Stimulated activated naive CD4-positive, alpha-beta T cell treated with Interleukin-2 at 50 U/mL for 16 hours (primary cell): ENCODE measurements at places on chromosomes 6 and 20.

GRCh38 chr6:34082864-34083626 is 62.8 kb downstream of the GRM4 start:
- no peak for DNase-seq

- no peak for DNase-seq
Measured at GRCh38 chr6:147740916-147741315, 232.4 kb downstream of the SAMD5 start.

DNA sequence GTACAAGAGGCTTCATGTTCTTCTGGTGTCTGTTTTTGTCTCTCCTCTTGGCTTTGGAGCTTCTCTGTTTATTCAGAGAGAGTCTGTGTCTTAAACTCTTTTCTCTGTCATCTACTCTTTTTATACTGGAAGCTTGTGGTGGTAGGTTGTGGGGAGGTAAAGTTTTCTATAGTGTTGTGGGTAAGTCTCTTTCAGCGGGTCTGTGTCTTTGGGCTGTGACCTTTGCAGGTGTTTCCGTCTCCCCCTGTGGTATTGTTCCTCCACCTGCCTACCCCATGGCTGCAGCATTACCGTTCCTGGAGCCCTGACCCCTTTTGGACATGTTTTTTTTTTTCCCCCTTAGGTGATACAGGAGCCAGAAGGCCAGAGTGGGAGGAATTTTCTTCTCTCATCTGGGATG is 37.9 kb upstream of the FERMT1 start:
- no peak for DNase-seq

DNA sequence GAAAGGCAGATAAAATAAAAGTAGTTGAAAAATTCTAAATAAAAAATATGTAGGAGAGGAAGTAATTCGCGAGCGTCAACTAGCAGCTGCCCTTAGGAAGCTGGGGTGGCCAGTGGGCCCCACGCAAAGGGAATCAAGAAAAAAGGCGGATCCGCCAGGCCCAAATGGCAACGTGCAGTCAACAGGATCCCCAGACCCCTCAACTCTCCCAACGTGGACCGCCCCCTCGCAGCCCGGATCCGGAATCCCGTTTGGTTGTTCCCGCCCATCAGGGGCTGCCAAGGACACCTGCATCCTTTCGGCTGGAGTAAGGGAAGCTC is 296 bp downstream of the DZANK1 start:
- DNase-seq: no peak

DNA sequence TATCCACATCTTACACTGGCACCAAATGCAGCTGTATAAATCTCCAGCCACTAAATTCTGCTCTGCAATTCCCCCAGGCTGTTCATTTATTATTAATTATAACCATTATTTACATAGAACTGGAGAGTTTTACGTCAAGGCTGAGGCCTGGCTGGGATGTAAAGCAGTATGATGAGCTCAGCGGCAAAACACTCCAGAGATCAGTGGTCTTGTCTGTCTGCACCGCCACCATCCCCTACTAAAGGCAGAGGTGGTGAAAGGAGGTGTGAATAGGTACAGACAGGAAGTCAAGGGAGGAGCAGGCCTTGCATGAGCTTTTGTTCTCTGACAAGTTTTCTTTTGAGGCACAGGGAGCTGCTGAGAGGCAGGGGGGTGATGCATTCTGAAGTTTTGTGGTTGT is 159.9 kb upstream of the PCSK2 start:
- DNase-seq: no peak

DNA sequence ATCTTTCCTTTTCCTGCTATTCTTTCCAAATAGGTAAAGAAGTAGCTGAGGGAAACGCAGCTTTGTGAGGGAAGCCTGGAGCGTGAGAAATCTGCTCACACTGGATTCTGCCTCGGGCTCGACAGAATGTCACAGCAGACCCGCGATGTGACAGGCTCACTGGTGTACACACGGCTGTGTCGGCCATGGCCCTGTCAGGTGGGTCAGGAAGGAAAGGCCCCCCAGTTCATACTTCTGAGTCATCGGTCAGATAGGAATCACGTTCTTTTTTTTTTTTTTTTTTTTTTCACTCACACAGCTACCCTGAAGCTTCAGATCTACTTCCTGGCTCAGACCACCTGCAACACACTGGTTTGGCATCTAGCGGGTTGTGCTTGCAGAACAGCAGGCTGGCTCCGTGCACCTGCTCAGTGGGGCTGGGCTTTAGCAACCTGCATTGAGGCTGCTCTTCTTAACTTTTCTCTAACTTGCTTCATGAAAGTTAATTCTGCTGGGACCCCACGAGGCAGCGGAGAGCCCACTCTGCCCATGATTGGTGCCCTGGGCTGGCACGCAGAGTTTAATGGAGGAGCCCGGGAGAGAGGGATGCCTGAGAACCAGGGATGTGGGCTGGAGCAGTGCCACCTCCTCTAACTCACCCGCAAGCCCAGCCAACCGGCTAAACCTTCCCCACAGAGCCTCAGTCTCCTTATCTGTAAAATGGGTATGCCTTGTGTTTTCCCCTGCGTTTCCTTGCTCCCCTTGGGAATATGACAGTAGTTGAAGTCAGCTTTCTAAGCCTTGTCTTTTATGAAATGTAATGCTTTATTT is 61.5 kb upstream of the FNDC1 start:
- DNase-seq: peak; percentile 36

DNA sequence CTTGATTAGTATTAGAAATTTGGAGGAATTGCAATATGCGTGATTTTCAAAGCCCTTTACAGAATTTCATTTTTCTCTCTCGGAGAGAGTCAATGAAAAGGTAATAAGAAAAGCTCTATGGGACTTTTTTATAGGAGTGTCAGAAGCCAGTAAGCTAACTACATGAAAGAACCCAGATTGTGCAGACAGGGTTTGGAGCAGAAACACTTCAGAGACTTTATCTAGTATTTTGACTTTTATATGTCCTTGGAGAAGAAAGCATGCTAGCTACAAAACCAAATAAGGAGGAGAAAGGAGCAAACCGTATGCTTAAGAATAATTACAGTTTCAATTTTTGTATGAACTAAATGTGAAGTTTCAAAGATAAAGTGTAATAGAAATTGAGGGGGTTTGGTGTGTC is 141.7 kb downstream of the C6orf58 start:
- DNase-seq: no peak

DNA sequence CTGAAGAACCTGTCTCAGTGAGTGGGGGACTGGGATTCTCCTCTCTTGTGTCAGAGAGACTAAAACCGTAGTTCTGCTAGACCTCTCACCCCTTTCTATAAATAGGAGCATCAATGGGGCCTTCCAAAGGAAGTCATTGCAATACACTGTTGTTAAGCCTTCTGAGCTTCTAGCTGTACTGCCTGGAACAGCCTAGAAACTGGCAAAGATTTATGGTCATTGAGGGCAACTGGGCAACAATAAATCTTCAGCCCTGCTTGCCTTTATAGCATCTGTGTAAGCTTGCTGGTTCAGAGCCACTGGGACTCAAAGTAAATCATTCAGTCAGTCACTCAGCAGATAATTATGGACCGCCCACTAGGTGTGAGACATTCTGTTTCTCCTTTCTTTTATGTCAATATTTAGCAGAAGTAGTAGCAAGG is 53.2 kb downstream of the PPP1R14C start:
- no peak for DNase-seq

DNA sequence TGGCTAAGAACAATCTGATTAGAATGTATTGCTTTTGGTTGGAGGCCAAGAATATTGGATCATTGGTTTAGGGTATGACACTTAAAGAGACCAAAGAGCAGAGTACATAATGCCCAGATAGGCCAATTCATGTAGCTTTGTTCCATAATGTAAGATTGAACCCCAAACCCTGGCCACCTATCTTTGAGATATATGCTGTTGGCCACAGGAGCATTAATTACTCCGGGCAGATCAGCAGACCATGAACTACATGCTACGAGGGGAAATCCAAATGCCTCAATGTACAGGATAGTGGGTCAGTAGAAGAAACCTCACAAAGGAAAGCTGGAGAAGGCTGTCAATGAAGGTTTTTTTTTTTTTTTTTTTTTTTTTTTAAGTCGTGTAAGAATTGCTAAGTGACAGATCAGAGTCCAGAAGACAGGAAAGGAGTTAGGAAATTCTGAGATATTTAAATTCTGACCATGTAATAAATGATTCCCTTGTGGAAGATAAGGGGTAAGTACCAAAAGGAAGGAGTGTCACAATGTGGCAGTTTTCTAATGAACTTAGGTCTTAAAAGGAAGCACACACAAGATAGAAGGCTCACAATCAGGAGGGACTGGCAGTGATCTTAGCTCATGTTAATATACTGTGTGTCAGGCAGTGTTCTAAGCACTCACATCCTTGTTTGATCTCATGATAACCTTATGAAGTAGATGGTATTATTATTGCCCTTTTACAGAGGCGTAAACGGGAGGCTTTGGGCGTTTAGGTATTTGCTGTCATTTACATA is 61.4 kb downstream of the CARMIL1 start:
- DNase-seq: no peak

GRCh38 chr6:49606721-49607390 is 29.8 kb downstream of the RHAG start:
- no peak for DNase-seq

DNA sequence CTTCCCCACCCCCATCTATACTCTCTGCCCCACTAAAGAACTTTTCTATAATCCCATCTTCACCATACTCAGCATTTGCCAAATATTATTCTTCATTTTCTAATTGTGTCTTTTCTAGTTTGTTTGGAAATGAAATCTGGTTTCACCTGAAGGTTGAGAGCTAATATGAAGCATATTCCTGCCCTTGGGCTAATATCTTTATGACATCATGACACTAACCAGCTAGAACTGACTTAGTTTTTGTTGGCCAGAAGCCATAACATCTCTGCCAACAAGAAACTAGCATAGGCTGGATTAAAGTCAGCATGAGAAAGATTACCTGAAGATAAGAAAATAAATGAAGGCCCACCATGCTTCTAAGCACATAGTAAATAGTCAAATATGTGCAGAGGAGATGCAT is 16.7 kb downstream of the UNC5CL start:
- DNase-seq: no peak
